ENCODE measurements at places on chromosomes 3 and 15. TPM values are rescaled to one million over a fixed set of nuclear protein-coding genes. Genes with fewer than 3 reads are reported as not detected.

DNA sequence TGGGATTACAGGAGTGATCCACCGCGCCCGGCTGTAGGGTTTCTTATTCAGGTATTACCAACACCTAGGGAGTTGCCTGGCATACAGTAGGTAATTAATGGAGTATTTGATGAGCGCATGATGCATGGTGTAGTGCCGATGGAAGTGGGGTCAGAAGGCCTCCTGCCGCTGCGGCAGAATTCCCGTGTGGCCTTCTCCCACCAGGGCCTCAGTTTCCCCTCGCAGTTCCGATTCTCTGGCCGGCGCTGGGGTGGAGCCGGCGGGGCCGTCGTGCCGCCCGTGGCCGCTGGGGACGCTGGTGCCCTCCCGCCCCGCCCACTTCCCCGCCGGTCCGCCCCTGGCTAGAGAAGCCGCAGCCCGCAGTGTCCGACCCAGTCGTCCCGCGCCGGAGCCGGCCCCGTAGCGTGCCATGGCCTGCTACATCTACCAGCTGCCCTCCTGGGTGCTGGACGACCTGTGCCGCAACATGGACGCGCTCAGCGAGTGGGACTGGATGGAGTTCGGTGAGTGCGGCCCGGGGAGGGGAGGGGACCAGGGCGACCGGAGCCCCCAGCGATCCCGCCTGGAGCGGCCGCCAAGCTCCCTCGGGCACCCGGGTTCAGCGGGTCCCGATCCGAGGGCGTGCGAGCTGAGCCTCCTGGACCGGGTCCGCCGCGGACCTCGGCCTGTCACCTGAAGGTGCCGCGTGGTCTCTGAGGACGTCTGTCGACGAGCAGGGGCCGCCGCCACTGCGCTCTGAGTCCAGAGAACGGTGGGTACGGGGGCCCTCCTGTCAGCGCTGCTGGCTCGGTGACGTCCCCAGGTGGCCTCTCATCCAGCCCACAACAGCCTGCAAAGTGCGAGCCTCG, at the start of gene IRAK2:
TSS of gene IRAK2 (plus strand) at position 374 of the 848 bp plus-strand sequence. CDS start at position 410, 36 bp downstream.
- DNase-seq = no peak

Gene CACNA2D2
- polyA plus RNA-seq = 13.3 TPM

- DNase-seq = no peak
Observed at GRCh38 chr15:47685141-47685870, 32.0 kb upstream of the SEMA6D start.

Gene MYO5C
- polyA plus RNA-seq = 19.0 TPM

DNA sequence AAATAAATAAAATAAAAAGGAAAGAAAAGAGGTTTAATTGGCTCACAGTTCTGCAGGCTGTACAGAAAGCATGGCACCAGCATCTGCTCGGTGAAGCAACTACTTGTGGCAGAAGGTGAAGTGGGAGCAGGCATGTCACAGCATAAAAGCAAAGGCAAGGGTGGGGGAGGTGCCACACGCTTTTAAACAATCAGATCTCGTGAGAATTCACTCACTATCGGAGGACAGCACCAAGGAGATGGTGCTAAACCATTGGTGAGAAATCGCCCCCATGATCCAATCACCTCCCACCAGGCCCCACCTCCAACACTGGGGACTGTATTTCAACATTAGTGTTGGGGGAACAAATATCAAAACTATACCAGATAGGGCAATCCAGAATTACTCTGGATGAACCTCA, 15.3 kb downstream of the SCG3 start:
- DNase-seq = no peak

Gene CPLX3
- not detected for polyA plus RNA-seq

- no peak for DNase-seq
Observed at GRCh38 chr15:81196576-81197254, at the start of gene IL16. IL16 (plus strand) TSS chr15:81196879; CDS start chr15:81225400, 28,521 bp downstream.

GRCh38 chr3:13419505-13420044, 547 bp downstream of the NUP210 start:
- no peak for DNase-seq

Gene SIDT1
- polyA plus RNA-seq = 2.4 TPM
